ENCODE measurements at places on chromosomes 2 and 18. TPM values are rescaled to one million over a fixed set of nuclear protein-coding genes. Genes with fewer than 3 reads are reported as not detected.
A peak's percentile ranks its signal among the peaks of the same experiment; 100 is the strongest.

DNA sequence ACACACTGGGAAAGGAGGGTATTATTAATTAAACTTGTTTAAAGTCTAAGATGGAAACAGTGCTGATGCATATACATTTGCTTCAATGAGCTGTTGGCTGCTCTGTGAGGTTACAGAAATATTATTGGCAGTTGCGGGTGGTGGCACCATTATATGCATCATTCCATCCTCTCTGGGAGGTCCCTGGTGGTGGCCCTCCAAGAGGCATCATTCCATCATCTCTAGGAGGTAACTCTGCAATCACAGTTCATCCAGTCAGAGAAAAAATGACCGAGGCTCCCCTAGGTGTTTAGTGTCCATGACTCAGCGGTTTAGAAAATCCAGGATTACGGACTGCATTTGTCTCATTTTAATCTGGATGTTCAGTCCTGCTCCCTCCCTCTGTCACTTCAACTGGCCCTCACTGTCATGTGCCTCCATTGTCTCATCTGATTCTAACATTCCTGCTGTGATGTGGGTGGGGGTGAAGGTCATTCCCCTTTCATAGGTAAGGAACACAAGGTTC, 15.4 kb downstream of the AFF3 start:
- DNase-seq = no peak

DNA sequence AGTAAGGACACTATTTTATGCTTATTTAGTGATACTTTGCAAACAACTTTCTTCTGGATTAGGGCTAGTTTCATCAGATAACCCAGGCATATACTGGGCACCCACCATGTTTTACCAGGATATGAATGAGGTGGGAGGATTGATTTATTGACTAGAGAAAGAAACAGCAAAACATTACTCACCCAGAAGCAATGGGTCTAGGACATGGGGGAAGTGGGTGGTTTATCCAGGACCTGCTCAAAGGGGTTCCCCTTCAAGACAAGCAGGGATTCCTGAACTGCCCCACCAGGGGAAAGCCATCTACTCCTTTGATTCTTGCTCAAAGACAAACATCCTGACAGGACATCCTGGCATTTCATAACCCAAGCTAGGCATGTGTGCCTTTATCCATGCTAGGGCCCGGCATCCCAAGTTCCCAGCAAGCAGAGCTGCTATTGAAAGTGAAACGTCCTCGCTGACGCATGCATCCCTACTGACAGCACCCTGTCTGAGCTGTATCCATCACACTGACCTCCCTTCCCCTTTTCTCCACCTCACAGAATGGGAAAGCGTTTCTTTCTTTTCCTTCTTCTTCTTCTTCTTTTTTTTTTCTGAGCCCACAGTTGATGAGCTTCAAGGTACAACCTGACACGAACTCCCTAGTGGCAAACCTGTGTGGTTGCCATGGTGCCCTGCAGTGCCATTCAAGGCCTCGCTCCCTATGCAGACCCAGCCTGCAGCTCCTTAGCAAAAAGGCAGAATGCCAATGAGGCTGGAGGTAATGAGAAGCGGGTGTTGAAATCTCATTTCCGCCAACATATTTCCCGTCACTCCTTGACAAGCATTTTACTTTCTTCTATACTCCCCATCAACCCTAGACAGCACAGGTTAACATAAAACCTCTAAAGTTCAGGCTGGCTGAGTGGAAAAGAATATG, 70.5 kb downstream of the CLHC1 start:
- DNase-seq = no peak

The TXNDC2 gene
- not detected for total RNA-seq

DNA sequence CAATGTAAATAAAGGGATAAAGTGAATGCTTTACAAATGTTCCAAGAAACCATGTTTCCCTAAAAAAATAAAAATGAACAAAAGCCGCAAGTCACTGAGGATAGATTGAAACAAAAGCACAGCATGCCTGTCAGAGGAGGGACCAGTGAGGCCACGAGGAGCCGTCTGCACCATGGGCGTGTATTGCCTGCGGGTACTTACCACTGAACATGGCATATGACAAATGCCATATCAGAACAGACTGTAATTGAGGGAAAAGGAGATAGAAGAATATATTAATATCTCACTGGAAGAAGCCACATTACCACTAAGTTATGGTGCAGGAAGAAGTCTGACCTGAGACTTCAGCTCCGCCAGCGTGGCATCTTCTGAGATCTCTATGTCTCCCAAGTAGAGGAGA, 75.8 kb downstream of the USP40 start:
- no peak for DNase-seq

DNA sequence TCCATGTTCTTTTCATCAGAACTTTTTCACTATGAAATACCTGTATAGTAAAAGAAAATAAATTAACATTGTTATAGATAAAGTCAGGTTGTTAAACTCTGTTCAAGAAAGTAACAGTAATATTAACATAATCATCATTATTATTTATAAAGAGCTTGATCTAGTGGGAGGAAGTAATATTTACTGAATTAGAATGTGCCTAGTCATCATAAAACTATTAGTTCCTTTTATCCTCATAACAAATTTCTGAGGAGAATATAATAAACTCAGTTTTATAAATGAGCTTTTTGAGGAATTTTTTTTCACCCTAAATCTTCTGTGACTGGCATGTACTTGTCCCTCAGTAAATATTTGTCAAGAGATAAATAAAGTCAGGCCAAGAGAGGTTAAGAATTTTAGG, 78.4 kb downstream of the PLA2R1 start:
- no peak for DNase-seq

The SPP2 gene
- not detected for total RNA-seq

- no peak for DNase-seq
Observed at GRCh38 chr2:26740890-26741302, 23.2 kb upstream of the SLC35F6 start.

DNA sequence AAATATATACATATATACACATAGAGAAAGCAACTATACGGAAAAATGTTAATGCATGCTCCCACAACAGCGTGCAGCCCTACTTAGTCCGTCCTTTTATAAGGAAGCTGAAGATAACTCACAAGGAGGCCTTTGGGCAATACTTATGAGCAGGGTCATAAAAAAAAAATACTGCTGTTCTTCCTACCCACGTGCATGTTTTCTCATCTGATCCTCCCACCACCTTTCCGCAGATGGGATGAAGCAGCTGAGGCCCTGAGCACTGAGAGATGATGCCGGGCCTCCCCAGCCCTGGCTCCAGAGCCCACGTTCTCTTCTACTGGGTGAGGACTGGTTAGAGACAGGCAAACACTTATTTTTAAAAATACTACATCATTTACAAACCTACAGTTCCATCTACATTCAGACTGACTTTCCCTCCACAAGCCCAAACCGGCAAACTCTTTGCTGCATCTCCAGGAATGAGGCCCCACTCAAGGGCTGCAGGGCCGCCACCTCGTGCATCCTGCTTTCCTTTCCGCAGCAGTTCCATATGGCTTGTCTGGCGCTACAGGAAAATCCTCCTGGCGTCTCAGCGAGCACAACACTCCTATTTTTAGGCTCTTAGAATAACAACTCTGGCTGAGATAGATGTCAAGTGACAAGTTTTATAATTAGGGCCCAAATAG, 41.6 kb downstream of the TBC1D8 start:
- DNase-seq = no peak

DNA sequence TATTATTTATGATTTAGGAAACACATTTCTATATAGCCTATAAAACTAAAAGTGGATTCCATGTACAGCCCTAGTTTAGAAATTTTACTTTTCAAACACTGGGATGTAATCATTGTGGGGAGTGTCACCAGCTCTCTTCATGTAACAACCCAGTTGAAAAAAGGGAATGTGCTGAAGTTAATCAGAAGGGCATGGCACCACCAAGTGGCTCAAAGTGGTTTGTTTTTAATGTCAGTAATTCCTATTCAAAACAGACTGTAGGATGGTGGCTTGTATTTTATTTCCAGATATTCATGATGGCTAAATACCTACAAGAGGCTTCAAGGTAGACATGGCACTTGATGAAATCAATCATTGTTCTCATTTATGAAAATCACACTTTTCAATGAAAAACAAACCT, 58.1 kb upstream of the TMEM182 start:
- no peak for DNase-seq

- DNase-seq = peak; percentile 4
Observed at GRCh38 chr2:144350151-144350802, 169.6 kb downstream of the ZEB2 start.

- DNase-seq = no peak
Observed at GRCh38 chr18:24548583-24548982, 88.1 kb downstream of the HRH4 start.

DNA sequence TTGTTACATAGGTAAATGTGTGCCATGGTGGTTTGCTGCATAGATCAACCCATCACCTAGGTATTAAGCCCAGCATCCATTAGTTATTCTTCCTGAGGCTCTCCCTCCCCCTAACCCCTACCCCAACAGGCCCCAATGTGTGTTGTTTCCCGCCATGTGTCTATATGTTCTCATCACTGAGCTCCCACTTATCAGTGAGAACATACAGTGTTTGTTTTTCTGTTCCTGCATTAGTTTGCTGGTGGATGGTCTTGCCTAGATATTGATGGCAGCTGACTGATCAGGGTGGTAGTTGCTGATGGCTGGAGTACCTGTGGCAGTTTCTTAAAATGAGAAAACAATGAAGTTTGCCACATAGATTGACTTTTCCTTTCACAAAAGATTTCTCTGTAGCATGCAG, 34.6 kb upstream of the MSTN start:
- DNase-seq = no peak

GRCh38 chr2:215917953-215918620, 95.3 kb downstream of the MREG start:
- DNase-seq = no peak

DNA sequence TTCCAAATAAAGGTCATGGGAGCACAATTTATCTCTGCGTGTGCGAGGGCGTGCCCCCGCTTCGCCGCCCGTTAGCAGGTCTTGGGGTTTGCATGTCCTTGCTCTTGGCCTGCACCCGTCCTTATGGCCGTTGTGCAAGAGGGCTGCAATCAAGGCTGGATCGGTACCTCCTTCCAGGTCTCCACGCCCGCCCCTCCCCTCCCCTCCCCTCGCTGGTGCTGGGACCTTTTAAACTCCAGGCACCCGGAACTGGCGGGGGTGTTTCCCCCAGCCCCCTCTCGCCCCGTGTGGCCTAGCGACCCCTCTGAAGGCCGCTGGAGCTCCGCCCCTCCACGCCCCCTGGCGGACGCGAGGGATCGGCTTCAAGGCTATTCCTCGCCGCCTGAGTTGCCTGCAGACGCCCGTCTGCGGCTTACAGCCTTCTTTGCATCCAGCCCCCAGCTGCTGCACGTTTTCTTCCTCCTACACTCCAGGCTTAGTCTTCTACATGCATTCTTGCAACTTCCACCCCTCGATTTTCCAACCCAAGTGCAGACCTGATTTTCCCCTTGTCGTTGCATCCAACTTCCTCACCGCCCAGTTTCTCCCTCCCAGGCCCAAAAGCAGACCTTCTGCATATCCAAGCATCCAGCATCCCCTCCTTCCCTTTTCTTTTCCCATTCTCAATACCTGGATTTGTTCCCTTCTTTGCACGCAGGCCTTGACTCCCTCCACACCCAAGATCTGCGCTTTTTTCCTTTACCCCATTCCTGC, 577 bp downstream of the IDH1 start:
- peak; percentile 70 for DNase-seq

GRCh38 chr2:217415316-217415715, 555.5 kb upstream of the TNP1 start:
- DNase-seq = no peak

The TOGARAM2 gene
- 2.3 TPM for total RNA-seq

The C1GALT1C1L gene
- 0.20 TPM for total RNA-seq

DNA sequence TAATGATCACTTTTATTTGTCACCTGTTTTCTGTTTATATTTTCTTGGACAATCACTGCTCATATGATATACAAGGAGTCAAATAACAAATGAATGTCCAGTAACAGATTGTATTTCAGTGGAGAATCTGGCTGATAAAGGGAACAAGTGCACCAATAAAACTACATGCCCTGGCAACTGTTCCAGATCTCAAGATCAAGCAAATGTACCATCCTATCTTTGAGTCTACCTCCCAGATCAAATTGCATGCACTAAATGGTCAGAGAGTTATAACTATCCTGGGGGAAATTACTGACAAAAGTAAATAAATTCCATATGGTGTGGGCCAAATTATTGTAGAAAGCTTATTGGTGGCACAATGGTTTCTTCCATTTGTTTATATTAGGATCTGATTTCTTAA, 452.8 kb downstream of the MBD2 start:
- DNase-seq = no peak

The EFEMP1 gene
- 0.43 TPM for total RNA-seq

- no peak for DNase-seq
Observed at GRCh38 chr2:111952871-111953452, 54.6 kb downstream of the MERTK start.

DNA sequence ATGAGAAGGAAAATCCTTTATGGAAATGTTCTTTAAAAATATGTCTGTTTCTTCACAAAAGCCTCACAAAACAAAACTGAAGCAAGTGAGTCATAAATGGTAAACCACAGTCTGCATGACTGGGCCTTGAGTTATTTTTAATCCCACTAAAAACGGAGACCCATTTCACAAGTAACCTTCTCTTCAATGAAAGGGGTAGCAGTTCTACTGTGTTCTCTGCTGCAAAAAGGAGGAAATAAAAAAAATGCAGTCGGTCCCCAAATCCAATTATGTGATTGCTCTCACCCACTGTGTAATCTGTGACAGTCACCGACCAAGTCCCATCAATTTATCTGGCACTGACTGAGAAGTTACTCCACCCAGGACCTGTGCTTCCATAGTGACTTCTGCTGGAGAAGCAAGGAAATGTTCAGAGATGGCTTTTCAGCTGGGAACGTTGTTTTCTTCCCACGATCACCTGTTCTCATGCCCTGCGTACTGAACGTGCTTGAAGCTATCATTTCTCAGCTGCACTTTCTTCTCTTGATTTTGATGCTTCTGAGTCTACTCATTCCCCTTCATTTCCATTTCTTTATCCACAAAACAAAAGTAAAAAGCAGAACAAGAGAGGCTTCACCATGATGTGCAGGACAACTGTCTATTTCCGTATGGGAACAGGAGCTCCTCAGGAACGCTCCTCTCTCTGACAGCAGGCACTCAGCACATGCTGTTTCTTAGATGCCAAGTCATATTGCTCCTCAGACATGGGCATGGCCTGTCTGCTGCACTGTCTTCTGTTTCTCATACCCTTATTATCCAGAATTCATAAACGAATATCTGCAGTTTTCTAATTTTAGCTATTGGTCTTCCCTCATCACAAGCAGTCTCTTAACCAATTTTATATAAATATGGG, 80.0 kb upstream of the TMEM200C start:
- no peak for DNase-seq

DNA sequence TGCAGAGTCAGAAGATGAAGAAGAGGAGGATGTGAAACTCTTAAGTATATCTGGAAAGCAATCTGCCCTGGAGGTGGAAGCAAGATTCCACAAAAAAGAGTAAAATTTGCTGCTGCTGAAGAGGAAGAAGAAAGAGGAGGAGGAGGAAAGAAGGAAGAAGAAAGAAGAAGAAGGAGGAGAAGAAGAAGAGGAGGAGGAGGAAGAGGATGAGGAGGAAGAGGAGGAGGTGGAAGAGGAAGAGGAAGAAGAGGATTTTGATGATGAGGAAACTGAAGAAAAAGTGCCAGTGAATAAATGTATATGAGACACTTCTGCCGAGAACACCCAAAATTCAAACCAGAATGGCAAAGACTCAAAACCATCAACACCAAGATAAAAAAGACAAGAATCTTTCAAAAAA, 20.9 kb upstream of the TAF4B start:
- DNase-seq = no peak

The COL4A4 gene
- total RNA-seq = not detected

GRCh38 chr2:184047536-184047935, 550.8 kb upstream of the ZNF804A start:
- DNase-seq = no peak

GRCh38 chr2:17879137-17879912, 858 bp downstream of the KCNS3 start:
- no peak for DNase-seq

The RPRM gene
- total RNA-seq = 0.15 TPM

- no peak for DNase-seq
Observed at GRCh38 chr18:26457611-26458353, 90.6 kb downstream of the KCTD1 start.

All from activated T-cell treated with anti-CD3 and anti-CD28 coated beads, Interleukin-2, amount 50 U/mL, for 4 hours (primary cell).